ENCODE measurements at places on chromosomes 1 and 21. TPM values are rescaled to one million over a fixed set of nuclear protein-coding genes. Genes with fewer than 3 reads are reported as not detected.

DNA sequence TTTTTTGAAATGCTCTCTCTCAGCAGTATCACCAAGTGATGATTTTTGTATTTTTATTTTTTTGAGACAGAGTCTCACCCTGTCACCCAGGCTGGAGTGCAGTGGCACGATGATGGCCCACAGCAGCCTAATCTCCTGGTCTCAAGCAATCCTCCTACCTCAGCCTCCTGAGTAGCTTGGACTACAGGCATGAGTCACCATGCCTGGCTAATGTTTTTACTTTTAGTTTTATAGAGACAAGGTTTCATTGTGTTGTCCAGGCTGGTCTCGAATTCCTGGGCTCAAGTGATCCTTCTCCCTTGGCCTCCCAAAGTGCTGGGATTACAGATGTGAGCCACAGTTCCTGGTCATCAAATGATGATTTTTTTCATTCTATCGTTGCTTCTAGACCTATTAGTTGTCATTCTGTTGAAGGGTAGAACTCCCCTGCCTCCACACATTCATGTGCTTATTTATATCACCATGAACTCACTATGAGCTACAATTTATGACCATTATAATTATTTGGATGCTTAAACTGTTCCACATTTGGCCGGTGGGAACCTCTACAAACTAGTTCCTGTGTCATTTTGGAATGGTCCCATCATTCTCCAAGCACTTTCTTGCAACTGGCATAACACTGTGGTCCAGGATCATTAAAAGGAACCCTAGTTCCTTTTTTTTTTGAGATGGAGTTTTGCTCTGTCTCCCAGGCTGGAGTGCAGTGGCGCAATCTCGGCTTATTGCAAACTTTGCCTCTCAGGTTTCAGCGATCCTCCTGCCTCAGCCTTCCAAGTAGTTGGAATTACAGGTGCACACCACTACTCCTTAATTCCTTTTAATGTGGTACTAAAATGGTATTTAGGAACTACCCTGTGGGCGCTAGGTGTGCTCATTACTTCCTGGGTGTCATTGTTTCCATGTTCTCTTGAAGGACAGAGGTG, 20.2 kb upstream of the TOR3A start:
- no peak for DNase-seq
- no peak overlapping the region for H3K27ac ChIP-seq

DNA sequence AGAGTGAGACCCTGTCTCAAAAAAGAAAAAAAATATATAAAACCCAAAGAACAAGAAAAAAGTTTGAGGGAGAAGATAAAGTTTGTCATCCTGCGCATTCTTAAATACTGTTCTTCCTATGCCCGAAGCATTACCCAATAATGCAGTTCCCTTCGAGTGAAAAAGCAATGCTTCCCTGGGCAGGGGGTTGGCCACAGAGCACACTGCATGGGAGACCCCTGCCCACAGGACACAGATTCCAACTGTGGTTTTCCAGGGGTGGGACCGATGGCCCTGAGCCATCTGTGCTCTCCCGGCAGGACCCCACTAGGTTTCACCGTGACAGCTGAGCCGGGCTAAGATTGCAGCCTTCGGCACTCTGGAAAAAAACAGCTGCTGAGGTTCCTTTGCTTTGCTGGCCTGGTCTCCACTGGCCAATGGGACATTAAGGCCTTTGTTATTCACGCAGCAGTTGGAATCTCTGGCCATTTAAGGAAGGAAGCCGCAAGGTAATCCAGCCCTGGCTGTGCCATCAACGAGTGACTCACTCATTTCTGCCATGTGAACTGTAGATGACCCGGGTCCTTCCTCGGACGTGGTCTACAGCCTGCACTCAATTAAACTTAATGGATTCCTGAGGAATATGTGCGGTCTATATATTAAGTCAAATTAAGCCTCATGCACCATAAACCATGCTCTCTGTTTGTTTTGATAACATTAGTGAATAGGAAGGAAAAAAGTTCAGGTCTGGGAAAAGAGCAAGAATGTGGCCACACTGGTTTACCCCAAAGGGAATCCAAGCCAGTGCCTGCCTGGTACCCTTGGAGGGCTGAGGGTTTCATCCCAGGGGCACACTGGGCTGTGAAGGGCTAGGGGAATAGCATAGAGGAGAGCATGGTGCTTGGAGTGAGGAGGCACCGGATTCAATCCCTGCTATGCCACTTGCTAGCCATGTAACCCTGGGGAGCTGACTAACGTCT, 163.2 kb downstream of the ZBTB18 start:
- no peaks in the 10 kb centered on the region for H3K36me3 ChIP-seq
- no peak for DNase-seq
- H3K27ac ChIP-seq, result peak overlapping the region; percentile 33
- H3K27me3 ChIP-seq, result no peaks in the 10 kb centered on the region
- H3K4me3 ChIP-seq, result no peak overlapping the region

Gene TENT5C
- 35.8 TPM for total RNA-seq

Gene HTR1D
- total RNA-seq, result not detected

- no peak for DNase-seq
- H3K27ac ChIP-seq, result no peak overlapping the region
- H3K4me3 ChIP-seq, result no peak overlapping the region
- H3K4me1 ChIP-seq, result no peaks in the 10 kb centered on the region
- no peaks in the 10 kb centered on the region for H3K36me3 ChIP-seq
- H3K27me3 ChIP-seq, result no peaks in the 10 kb centered on the region
Observed at GRCh38 chr1:74012583-74012982, 185.4 kb downstream of the LRRIQ3 start.

- no peaks in the 10 kb centered on the region for H3K36me3 ChIP-seq
- DNase-seq, result peak; percentile 97
- no peaks in the 10 kb centered on the region for H3K27me3 ChIP-seq
- peaks cover 100% of the 10 kb centered on the region for H3K4me1 ChIP-seq
- H3K27ac ChIP-seq, result peak overlapping the region; percentile 96
- H3K4me3 ChIP-seq, result peak overlapping the region; percentile 23
Observed at GRCh38 chr1:207825719-207826556, 74.1 kb downstream of the CD46 start.

DNA sequence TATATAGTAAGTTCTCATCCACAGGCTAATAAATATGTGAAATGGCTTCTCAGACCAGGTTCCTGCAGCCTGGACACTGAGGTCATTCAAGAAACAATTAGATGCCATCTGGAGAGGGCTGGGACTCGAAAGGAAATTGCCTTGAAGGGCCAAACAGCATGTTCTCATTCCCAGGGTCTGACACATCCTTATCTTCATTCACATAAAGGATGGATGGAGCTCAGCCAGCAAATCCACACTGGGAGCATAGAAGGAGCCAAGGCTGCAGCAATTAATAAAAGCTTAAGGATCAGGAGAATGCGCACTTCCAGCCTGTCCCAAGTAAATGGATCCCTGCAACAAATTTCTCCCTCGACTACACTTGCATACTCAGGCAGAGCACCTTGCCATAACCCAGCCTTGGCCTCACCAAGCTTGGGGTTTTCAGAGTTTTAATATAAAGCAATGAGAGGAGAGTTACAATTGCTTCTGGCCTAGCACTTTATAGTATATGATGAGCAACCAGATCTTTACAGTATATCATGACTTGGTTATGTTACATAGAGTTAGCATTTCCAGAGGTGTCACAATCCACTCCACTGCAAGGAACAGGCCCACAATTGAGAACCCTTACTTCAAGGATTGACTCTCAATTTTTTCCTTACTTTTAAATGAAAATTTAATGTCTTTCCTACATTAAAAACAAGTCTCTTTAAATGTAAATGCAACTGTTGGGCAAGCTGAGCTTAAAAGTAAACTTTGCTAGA, 55.9 kb downstream of the BCAR3 start:
- no peak for DNase-seq
- H3K4me1 ChIP-seq, result peaks cover 12% of the 10 kb centered on the region
- no peaks in the 10 kb centered on the region for H3K36me3 ChIP-seq
- H3K27me3 ChIP-seq, result no peaks in the 10 kb centered on the region

DNA sequence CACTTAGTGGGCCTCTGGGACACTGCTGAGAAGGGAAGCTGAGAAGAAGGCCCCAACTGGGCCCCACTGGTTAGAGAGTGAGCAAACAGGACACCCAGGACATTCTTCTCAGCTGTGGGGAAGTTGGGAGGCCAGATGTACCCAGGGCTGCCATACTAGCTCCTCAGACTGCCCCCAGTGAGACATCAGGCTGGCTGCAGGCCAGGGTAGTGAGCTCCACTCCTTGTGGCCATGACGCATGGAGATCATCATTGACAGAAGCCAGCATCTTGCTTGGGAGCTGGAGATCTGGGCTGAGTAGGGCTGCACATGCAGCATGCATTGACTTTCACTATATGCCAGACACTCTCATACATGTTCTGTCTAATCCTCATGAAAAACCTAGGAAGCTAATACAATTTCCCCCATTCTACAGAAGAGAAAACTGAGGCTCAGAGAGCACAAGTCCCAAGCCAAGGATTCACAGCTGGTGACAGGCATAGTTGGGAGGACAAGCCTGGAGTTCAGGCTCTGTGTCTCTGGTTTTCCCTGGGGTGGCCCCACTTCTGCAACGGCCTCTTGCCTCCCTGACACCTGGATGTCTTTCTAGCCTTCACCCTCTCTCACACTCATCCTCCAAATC, 24.1 kb upstream of the MYCL start:
- H3K36me3 ChIP-seq, result no peaks in the 10 kb centered on the region
- peaks cover 13% of the 10 kb centered on the region for H3K4me1 ChIP-seq
- H3K4me3 ChIP-seq, result no peak overlapping the region
- no peak overlapping the region for H3K27ac ChIP-seq

GRCh38 chr1:119011706-119012105, 23.6 kb upstream of the TBX15 start:
- no peak overlapping the region for H3K4me3 ChIP-seq
- no peak overlapping the region for H3K27ac ChIP-seq
- H3K27me3 ChIP-seq, result peaks cover 45% of the 10 kb centered on the region
- no peaks in the 10 kb centered on the region for H3K36me3 ChIP-seq
- no peak for DNase-seq
- peaks cover 24% of the 10 kb centered on the region for H3K4me1 ChIP-seq

Gene PRDM16
- total RNA-seq, result 1.7 TPM

GRCh38 chr1:12340544-12340930, 110.7 kb downstream of the VPS13D start:
- H3K27ac ChIP-seq, result no peak overlapping the region
- H3K4me1 ChIP-seq, result peaks cover 37% of the 10 kb centered on the region
- H3K36me3 ChIP-seq, result peaks cover 77% of the 10 kb centered on the region
- no peak overlapping the region for H3K4me3 ChIP-seq
- DNase-seq, result no peak

- no peak overlapping the region for H3K4me3 ChIP-seq
- no peaks in the 10 kb centered on the region for H3K36me3 ChIP-seq
Observed at GRCh38 chr1:221979444-221980032, 237.6 kb upstream of the DUSP10 start.

DNA sequence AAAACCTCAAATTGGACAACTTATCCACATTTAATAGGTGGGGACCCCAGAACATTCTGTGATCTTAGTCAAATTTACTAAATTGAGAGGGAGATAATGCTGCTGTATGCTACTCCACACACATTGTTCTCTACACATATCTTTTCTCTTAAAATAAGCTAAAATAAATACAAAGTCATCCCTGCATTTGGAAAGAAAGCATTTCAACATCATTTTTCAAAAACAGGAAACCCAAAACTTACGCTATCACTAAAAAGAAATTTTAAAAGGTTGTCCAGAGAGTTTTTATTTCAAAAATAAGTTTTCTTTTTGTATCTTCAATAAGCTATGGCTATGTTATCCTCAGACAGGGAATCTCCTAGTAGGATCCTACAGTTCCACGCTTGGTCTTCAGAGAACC, 19.5 kb upstream of the OR6N2 start:
- H3K4me3 ChIP-seq, result no peak overlapping the region
- peak overlapping the region; percentile 53 for H3K27ac ChIP-seq
- peaks cover 36% of the 10 kb centered on the region for H3K4me1 ChIP-seq
- DNase-seq, result no peak
- H3K27me3 ChIP-seq, result no peaks in the 10 kb centered on the region

Gene AMY1C
- total RNA-seq, result not detected

- H3K27me3 ChIP-seq, result no peaks in the 10 kb centered on the region
- H3K4me3 ChIP-seq, result peak overlapping the region; percentile 86
- peak overlapping the region; percentile 10 for H3K27ac ChIP-seq
- H3K4me1 ChIP-seq, result peaks cover 39% of the 10 kb centered on the region
- no peak for DNase-seq
Observed at GRCh38 chr1:183636783-183637182, 1.2 kb upstream of the ARPC5 start.

DNA sequence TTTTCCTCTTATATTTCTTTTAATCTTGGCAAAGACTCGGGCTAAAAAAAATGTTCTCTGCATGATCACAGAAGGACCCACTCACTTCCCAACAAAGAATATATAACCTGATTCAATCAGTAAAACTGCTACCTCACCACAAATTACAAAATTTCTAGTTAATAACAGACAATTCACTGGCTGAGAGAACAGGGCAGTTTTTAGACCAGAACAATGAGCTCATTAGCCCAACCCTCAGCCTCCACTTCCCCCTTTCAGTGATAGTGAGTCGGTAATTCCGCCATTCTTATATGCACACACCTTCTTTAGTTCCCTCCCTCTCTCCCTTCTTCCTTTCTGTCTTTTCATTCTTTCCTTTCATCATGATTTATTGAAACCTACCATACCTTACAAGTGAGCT, 8.9 kb downstream of the SIPA1L2 start:
- DNase-seq, result no peak
- H3K27ac ChIP-seq, result peak overlapping the region; percentile 84
- H3K27me3 ChIP-seq, result no peaks in the 10 kb centered on the region
- no peaks in the 10 kb centered on the region for H3K36me3 ChIP-seq
- peaks cover 8% of the 10 kb centered on the region for H3K4me1 ChIP-seq

Gene KLF17
- total RNA-seq, result not detected

DNA sequence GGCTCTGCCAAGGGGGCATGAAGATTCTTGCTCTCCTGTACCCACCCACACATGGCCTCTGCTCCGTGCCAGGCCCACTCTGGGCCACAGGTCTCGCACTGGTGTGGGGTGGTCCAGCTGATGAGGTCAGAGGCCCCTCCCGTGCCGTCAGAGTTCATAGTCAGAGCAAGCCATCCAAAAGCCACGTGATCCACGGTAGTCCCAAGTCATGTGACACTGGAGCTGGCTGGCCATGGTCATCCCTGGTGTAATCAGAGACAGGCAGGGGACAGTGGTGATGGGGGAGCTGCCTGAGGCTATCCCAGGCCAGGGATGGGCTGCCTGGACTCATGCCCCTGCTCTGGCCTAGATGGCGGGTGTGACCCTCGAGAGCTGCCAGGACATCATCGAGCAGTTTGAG, 10.5 kb downstream of the PLCH2 start:
- no peak overlapping the region for H3K4me3 ChIP-seq
- H3K27ac ChIP-seq, result no peak overlapping the region
- no peaks in the 10 kb centered on the region for H3K36me3 ChIP-seq
- no peaks in the 10 kb centered on the region for H3K4me1 ChIP-seq
- H3K27me3 ChIP-seq, result no peaks in the 10 kb centered on the region

- no peaks in the 10 kb centered on the region for H3K36me3 ChIP-seq
- no peak overlapping the region for H3K27ac ChIP-seq
- no peak overlapping the region for H3K4me3 ChIP-seq
- no peaks in the 10 kb centered on the region for H3K4me1 ChIP-seq
- H3K27me3 ChIP-seq, result no peaks in the 10 kb centered on the region
Observed at GRCh38 chr1:117284399-117285215, 73.9 kb upstream of the VTCN1 start.
